ENCODE measurements at places on chromosomes 3 and 15.

- DNase-seq = no peak
These were observed 95.2 kb downstream of the CLDN1 start for GRCh38 chr3:190227064-190227463.

- DNase-seq = peak; percentile 22
These were observed 42.7 kb upstream of the MTMR10 start for GRCh38 chr15:31034152-31034551.

- DNase-seq = no peak
These were observed 146.1 kb upstream of the TMCO5A start for GRCh38 chr15:37788330-37788729.

- peak; percentile 49 for DNase-seq
These were observed 34.9 kb downstream of the NXPE3 start for GRCh38 chr3:101813817-101814440.

DNA sequence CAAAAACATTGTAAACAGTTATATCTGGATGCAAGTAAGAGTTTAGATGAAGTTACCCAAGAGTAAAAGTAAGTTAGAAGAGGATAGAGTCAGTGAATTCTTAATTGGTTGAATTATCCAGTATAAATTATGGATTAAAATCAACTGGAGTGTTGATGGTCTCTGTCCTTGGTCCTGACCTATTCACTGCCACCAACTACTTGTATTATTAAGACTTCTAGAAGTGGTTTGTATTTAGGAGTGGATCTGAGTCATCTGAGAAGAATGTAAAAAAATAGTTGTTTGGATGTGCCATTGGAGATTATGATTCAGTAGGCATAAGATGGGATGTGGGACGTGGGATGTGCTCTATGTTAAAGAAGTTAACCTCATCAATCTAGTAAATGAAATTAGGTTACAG, 86.4 kb downstream of the SYNPR start:
- DNase-seq = peak; percentile 69

- no peak for DNase-seq
These were observed 365 bp upstream of the PDCD6IP start for GRCh38 chr3:33798113-33798417.

DNA sequence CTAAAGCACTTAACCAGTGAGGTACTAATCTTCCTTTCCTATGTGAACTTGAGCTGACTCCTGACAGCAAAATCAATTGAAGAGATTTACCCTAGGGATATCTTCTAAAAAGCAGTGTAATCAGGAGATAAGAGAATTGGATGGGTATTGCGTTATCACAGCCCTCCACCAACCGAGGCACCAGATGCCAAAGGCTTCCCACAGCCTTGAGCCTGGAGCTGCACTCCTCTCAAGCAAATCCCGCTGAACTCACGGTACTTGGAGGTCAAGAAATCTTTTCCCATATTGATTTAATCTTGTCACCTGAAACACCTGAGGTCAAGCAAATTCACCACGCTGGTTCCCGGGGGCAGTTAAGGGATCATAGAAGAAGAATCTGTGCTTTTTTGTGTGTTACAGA, 346.8 kb downstream of the TBL1XR1 start:
- no peak for DNase-seq

- no peak for DNase-seq
These were observed 28.1 kb downstream of the EXOG start for GRCh38 chr3:38524141-38524739.

DNA sequence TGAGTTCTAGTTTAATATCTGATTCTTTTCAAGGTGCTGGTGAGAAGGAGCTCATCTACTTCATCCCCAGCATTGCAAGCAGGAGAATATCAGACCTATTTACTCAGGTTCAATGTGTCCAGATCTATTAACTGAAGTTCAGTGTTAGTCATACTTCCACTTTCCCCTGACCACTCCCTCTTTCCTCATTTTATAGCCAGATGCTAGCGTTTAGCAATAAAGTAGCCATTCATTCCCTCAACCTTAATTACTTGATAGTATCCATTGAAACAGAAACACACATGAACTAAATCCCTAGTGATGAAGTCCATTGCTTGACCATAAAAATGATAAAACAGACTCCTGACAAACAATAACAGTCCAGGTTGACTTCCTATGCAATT, 60.0 kb downstream of the RPL22L1 start:
- DNase-seq = peak; percentile 84

DNA sequence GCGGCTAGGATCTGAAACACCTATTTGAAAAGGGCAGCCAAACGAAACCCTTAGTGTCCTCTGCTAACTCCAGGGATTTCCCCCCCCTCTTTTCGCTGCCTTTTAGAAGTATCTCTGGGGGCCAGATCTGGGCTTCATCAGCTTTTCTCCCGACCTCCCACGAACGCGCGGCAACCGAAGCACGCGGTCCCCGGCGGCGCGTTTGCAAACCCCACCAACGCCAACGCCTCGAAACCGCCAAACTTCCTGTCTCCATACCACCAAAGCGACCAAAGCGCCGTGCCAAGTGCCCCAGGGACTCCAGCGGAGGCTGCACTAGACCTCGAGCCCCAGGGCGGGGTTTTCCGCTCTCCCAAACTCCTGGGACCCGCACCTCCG, 155.8 kb upstream of the FRMD4B start:
- peak; percentile 12 for DNase-seq

DNA sequence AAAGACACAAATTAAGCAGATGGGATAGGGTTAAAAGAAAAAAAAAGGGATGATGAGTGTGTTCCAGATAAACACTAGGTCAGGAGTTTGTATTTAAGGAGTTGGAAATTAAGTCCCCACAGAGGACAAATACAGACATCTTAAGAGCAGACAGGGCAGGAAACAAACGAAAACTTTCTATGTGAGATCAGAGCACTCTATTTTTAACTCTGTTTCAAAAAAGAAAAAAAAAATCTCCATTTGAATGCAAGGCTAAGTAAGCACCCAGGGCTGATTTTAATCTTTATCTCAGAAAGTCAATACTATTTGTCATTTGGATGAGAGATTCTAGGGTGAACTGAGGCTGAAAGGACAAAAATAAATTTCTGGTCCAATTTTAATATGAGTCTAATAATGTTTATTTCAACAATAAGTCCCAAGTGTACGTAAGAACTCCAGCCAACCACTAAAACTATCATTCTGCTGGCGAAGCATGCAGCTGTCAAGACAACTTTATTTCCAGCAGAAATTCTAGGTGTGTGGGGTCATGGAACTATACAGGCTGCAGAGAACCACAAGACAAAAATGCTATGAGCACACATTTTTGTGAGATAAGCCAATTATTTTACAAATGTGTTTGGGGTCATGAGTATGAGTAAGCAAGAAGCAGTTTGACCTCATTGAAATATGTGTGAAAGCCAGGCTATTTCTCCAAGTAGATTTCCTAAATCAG, 186.1 kb downstream of the FMN1 start:
- DNase-seq = peak; percentile 67

DNA sequence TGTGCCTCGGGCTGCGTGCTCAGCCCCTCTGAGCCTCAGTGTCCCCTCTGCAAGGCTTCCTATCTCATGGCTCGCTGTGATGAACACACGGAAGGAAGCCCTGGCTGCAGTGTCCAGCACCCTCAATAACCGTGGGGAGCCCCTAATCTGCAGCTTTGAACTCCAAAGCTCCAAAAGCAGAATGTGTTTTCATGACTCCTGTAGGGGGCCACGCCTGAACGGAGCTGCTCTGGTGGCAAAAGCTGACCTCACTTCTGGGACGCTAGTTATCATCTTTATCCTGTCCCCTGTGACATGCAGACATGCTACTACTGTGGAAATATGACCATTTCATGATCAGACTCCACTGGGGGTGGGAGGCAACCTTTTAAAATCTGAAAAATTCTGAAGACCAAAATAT, 98.8 kb downstream of the SEC22A start:
- no peak for DNase-seq

DNA sequence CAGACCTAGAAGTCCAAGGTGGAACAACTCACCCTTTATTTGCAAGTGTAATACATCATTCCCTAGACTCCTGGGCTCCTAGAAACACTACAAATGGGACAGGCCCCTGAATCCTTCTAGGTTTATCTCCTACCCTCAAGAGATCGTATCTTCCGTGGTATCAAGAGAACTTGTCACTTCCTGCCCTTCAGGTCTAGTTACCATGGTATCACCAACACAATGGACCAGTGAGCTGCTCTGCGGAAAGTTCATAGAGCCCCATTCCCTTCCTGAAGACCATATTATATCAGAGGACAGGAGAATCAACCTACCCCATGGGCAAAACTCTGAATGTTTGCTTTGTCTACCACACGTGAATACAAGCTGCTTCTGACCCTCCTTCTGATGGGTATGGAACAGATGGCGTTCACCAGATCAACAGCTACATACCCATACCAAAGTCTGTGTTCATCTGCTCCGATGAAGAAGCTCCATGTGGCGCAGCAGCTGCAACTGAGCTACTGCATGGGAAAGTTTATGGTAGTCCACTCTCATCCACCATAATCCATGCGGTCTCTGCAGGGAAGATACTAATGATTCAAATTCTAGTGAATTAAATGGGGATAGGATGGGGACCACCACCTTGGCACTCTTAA, 84.6 kb upstream of the KLF13 start:
- DNase-seq = no peak

DNA sequence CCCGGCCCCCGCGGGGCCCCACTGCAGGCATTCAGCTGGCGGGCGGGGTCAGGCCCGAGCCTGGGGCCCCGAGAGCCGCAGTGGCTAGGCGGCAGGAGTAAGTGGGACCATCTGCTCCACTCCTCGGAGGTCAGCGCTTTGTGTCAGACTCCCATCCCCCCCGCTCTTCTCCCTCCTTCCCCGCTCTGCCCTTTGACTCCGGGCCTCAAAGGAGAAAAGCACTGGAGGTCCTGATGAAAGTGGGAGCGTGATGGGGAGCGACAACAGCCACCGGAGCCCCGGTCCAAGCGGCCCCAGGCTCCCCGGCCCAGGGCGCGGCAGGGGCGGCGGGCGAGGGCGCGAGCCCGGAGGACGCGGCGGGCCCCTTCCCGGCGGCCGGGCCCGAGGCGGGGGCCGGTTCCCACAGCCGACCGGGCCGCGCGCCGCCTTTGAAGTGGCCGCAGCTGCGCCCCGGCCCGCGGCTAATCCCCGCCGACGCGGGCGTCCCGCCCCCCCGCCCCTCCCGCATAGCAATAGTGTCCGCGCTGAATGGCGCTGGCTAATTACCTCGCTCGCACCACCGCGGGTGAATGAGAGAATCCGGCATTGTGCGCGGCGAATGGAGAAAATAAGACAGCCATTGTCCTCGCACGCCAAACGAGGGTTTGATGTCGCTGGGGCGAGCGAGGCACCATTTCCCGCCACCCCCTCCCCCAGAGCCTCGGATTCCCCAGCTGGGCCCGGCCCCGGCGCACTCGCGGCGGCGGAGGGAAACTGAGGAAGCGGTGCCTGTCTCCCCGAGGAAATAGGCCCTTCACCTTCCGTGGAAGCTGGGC, 22.4 kb downstream of the IGDCC3 start:
- no peak for DNase-seq

DNA sequence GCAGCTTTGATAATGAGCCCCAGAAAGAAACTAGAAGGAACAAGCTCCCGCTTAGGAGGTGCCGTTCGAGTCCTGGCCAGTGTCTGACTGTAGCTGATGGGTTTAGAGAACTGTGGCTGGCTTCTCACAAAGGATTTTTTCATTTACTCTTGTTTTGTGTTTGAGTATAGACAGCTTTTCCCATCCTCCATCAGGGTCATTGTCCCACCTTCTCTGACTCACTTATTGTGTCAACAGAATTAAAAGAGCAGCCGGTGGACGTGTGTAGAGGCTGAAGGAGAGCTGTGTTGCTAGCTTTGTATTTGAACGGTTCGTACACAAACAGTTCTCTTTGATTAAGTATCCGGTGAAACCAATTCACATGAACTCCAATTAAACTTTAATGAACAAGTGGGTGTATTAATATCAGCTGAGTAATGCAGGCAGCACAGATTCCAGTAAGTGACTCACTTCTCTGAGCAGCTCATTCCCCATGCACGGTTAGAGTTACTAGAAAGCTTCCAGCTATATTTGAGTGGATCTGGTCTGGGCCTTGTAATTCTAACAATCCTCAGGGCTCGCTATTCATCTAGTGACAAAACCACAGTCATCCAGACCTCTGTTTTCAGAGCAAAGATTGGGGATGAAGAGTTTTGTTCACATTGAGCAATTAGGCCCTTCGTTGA, 141.0 kb downstream of the LPP start:
- peak; percentile 96 for DNase-seq

GRCh38 chr15:65416845-65417416, 5.8 kb downstream of the IGDCC4 start:
- peak; percentile 63 for DNase-seq

DNA sequence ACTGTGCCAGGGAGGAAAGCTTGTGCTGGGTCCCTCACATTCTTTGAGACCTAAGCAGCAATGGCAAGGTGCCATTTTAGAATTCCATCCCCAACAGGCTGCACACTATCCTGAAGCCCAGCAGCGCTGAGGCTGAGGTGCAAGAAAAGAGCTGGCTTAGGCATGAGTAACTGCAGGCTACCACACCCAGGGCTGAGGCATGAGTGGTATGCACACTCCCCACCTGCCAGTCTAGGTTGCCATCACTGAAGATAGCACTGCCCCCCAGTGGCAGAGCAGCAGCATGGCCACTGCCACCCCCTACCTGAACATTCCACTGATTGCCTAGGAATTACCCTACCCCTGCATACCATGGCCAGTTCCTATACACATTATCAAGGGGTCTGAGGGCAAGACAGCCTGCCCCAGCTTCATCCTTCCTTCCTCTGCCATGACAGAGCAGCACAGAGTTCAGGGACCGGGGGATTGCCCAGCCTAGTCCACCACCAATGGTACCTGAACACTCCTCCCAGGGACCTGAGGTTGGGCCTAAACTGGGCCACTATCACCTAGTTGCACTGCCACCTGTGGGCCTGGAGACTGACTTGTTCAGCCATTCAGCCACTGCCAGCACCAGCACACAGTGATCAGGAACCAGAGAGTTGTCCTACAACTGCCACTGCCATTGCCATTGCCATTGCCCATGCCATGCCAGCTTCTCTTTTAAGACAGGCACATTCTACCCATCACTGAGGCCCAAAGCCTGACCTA, 129.8 kb downstream of the SATB1 start:
- peak; percentile 56 for DNase-seq

DNA sequence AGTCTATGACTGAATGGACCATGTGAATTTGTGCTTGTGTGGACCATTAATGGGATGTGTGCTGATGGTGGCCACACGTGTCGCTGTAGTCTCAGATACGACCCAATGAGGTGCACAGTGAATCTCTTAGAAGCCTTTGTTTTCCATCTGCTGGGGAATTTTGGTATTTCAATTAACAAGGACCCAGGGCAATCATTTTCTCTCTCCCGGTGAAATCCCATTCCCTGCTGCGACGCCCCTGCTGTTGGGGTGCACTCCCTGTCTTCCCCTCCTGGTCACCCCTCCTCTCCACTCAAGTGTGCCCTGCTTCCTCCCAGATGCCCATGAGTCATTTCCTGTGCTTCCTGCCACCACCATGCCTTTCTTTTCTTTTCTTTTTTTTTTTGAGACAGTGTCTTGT, 32.7 kb downstream of the EBLN2 start:
- DNase-seq = no peak

DNA sequence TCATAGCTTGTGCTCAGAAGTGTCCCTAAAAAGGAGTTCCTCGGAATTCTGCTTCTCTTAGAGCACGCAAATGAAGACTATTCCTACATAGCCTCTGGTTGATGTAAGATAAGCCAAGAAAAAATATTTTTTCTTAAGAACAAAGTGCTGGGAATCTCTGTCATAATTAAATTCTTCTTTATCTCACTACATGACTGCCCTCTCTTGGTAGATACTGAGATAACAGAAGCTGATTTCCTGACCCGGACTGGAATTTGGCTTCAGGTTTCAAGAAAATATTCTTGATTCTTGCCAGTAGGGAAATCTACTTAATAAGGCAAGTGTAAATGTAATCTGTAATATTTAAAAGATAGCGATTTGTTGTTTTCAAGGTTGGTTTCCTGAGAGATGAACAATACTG, 31.3 kb upstream of the SETMAR start:
- peak; percentile 48 for DNase-seq

Data from fibroblast of mammary gland (primary cell).